ENCODE measurements at places on chromosomes 11 and 22.

DNA sequence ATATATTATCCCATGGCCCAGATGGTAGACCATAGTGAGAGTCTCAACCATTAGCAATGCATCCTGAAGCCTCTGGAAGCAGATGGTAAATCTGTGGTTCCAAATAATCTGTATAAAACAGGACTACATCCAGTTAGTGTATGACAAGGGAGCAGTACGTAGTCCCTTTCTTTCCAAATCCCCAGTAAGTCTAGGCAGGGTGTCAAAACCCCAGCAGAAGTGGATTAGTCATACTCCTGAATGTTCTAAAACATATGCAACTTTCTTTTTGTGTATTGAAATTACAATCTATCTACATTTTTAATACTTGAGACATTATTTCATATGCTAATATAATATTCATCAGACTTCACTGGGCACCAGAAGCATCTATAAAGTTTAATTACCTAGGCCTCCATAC is 295.1 kb upstream of the ANO5 start:
- no peak for DNase-seq

DNA sequence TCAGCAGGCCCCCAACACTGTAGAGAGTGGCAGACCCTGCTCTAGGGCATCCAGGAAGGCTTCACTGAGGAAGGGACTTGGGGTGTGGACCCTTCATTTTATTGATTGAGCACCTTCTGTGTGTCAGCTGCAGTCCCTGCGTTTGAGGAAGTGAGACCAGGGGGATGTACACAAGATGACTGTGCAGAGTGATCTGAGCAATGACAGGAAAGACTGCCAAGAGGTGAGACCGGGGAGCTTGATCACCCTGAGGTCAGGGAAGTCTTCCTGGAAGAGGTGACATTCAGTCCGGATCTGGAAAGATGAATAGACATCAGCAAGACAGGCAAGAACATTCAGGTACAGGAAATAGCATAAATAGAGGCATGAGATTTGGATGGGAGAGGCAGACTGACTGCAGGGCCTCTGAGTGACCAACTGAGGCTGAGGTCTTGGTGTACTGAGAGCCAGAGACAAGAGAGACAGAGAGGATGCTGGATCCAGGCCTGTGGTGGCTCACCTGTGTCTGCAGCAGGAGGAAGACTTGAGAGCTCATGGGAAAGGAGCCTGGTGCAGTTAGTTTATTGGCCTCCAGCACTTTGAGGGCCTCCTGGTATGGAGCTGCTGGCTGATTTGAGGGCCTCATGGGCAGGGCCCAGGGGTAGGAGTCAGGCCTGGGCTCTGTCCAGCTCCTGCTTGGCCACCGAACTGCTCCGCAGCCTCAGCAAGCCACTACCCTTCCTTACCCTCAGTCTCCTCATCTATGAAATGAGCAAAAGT is 5.2 kb downstream of the DGAT2 start:
- DNase-seq: no peak

GRCh38 chr11:79404325-79404724 is 36.5 kb downstream of the TENM4 start:
- DNase-seq: no peak

DNA sequence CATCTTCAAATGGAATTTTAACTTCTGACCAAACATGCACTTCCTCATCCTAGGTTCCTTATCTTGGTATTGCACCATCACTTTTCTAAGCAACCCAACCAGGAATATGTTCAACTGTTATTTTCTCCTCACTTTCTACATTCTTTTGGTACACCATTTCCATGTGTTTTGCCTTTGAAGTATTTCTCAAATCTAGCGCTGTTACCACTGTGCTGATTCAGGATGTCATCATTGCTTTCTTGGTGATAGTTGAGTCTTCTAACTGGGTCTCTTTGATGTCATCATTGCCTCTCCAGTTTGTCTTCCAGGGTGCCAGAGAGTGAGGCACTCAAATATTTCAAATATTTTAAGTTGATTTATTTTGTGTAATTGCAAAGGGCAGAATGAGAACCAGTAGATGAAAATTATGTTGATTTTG is 47.5 kb downstream of the HORMAD2 start:
- no peak for DNase-seq

DNA sequence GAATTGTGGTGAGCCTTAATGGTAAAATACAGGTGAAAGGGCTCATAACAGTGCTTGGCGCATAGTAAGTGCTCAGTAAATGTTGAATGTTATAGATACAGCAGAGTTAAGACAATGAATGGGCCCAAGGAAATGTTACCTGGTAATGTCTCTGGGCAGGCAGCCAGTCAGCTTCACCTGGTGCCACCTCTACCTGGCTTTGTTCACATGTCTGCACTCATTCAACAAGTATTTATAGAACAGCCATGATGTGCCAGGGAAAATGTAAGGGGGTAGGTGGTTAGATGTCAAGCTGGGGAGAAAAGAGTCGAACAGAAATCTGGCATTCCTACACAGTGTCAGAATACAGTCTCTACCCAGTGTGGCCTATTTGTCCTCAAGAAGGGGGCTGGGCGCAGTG is 238.8 kb upstream of the SYN3 start:
- no peak for DNase-seq

GRCh38 chr11:12139144-12139881 is 28.9 kb downstream of the MICAL2 start:
- no peak for DNase-seq

DNA sequence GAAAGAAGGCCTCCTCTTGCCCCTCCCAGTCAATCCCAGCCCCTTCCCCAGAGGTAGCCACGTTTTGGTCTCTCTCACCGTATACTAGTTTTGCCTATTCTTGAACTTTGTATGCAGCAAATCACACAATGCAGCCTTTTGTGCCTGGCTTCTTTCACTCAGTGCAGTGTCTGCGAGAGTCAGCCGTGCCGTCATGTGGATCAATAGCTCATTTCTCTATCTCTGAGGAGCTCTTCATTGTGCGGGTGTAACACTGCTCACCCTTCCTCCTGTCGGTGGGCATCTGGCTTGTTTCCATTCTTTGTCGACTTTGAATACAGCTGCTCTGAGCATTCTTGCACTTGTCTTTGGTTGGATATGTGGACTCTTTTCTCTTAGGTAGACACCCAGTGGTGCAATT is 146.5 kb downstream of the CACNA1I start:
- no peak for DNase-seq

- DNase-seq: peak; percentile 2
These were observed 1.5 kb downstream of the MS4A8 start for GRCh38 chr11:60700689-60701468.

DNA sequence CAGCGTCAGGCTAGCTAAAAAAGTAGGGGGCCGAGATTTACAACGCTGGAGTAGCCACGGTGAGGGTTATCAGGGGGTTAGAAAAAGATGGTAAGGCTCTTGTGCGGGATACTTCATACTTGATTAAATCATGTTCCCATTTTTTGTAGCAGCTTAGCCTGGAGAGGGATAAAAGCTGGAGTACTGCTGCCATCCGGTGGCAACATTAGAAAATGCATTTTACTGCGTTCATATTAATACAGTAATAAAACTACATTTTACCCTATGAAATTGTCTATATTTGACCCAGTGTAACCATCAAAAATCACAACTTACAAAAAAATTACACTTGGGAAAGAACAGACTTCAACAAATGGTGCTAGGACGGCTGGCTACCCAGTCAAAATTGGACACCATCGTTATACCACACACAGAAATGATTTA is 17.3 kb downstream of the RPUSD4 start:
- DNase-seq: peak; percentile 39

DNA sequence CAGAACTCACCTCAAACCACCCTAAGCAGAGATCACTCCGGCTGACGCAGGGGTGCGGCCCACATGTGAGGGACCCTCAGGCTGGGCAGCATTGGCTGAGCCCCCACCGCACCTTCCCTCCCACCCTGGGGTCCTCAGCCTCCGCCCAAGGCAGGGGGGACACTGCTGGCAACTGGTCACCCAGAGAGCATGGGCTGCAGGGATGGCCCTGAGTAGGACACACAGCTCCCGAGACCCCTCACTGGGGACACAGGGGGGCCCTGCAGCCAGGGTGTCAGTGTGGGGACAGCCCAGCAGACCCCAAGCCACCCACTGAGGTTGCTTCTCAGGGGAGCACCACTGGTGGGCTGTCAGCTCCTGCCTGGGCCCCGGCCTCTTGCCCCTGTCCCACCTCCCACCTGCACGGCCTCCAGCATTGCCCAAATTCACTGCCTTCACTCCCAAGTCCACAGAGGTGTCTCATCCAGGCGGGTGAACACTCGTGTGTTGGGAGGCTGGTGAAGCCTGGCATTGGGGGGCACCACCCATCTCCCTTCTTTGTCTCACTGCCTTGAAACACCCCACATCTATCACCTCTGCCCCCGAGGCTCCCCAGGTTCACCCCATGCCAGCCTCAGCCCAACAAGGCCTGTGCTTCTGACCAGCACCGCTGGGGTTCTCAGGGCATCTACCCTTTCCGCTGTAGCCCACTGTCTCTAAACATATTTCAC is 4.7 kb downstream of the C11orf21 start:
- DNase-seq: no peak

- peak; percentile 9 for DNase-seq
These were observed 38.1 kb downstream of the DIXDC1 start for GRCh38 chr11:111975076-111975806.

DNA sequence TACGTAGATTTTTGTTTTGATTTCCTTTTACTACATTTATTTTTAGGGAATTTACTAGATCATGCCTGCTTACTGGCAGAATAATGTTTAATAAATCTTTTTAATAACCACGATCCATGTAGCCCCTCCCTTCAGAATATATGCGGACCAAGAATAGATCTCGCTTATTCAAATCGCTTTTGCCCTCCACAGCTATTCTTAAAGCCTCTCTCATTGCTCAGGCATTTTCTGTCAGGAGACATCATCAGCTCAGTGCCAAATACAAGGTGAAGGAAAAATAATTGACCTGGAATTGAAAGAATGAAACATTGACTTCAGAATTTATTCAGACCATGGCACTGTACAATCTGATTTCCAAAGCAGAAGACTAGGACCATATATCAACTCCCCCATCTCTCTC is 10.0 kb upstream of the JAML start:
- no peak for DNase-seq

GRCh38 chr22:39618996-39619530 is 48.5 kb downstream of the CACNA1I start:
- no peak for DNase-seq

GRCh38 chr11:95262994-95263765 is 32.2 kb upstream of the SESN3 start:
- DNase-seq: no peak

DNA sequence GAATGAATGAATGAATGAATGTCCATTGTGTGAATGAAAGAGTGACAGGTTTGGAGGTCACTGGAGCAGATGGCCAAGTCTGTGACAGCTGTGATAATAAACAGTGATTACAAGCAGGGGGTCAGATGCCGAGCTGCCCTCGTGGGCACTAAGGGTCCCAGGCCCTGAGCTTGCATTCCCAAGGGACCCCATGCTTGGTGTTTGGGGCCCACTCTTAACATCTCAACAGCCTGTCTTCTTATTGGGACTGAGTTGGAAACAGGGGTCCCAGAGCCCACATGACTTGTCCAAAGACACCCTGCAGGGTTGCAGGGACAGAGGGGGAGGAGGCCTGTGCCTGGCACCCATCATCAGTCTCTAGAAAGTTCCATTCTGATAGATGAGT is 12.0 kb upstream of the ANO1 start:
- no peak for DNase-seq

- no peak for DNase-seq
These were observed 81.8 kb upstream of the NTM start for GRCh38 chr11:131288521-131289091.

DNA sequence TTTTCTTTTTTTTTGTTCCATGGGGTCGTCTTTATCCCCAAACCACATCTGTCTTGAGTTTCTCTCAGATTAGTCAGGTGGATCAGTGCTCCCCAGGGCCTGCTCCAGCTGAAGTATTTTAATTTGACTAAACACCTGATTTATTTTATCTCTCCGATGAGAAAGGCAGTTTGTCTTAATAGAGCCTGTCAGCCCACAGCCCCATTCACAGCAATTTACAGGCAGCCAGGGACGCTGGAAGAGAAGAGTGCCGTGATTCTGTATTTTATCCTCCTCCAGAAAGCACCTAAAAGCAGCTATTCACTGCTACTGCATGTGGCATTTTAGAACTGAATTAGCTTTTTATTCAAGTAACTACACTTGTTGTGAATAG is 164.5 kb downstream of the SOX6 start:
- no peak for DNase-seq

GRCh38 chr11:31863170-31863832 is 52.2 kb upstream of the PAX6 start:
- DNase-seq: no peak

GRCh38 chr22:27317096-27317495 is 484.5 kb downstream of the MN1 start:
- peak; percentile 67 for DNase-seq

DNA sequence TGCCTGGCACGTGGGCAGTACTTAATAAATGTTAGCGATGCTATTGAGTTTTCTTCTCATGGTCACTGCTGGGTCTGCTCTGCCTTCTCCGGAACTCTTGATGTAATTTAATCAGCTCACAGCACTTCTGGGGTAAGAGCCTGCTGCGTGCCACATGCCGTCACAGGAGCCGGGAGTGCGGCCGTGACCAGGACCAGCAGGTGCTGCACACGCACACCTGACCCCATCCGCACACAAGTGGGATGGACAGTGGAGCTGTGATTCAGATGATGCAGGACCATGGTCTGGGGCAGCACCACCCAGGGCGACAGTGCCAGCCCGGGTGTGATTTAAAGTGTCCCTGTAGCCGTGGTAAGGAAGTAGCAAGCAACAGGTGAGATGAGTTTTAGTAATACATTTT is 61.2 kb downstream of the TBC1D22A start:
- no peak for DNase-seq

GRCh38 chr11:59417023-59417422 is 9.2 kb downstream of the OR5A2 start:
- no peak for DNase-seq

- no peak for DNase-seq
These were observed 92.9 kb downstream of the TRAF6 start for GRCh38 chr11:36417154-36417553.

- peak; percentile 8 for DNase-seq
These were observed at the start of gene APOBEC3H for GRCh38 chr22:39097098-39098020. APOBEC3H (plus strand) TSS chr22:39097244; CDS start chr22:39100279, 3,035 bp downstream.

DNA sequence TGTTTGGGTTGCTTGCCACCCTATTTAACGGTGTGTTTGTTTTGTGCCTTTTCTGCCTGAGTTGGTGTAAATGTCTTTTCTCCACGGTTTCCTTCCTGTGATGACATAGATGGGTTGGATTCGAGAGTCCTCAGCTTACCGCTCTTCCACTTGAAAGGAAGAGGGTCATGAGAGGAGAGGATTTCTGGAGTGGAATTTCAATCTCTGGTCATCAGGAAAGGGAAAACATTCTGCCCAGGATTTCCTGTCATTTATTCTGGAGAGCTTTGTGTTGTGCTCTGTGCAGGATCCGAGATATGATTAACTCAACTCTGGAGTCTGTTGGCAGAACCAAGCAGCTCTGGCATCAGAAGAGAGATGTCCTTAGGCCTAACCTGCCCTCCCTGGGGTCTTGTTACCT is 605.2 kb downstream of the NTM start:
- no peak for DNase-seq

DNA sequence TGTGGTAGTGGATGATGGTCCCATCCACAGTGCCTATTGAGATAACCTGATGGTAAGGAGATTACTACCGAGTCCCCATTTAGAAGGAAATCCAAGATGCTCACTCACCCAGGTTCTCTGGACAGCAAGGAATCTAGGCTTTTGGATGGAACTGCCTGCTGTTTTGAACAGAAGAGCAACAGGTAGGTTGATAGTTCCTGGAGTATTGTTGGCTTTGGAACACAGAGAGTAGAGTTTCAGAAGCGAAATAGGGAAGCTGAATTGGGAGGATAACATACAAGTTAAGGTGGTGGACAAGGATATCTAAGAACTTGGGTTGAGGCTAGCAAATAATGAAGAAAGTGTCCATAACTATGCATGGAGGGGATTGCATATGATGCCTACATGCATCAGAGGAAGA is 27.6 kb downstream of the SLC22A6 start:
- no peak for DNase-seq

GRCh38 chr11:104402812-104403521 is 239.0 kb upstream of the PDGFD start:
- DNase-seq: peak; percentile 8
